Hematopoietic multipotent progenitor cell treated with erythropoietin and hydrocortisone succinate and interleukin-3 and kit ligand, for 8 days (in vitro differentiated cells): ENCODE measurements at places on chromosomes 13 and 19.

- DNase-seq = peak; percentile 87
These were observed 1.7 kb downstream of the ELL start for GRCh38 chr19:18519962-18520847.

- no peak for DNase-seq
These were observed 71.7 kb upstream of the MLNR start for GRCh38 chr13:49148405-49148804.

DNA sequence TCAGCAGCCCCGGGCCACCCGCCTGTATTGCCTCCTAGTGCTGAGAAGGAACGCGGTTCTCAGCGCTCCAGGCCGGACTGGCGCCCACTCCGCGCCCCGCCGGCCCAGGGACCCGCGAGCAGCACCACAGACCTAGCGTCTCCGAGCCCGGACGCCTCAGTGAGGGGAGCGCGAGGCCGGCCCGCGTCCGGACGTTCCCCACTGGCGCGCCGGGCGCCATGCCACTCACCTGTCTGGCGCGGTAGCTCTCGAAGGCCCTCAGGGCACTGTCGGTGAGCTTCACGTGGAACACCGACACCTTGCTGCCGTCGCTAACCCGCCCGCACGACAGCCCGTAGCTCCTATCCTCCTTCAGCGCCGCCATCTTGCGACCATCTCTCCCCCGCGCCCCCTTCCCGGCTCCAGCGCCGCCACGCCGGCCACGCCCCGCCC lies at the start of gene ELL:
ELL (minus strand) TSS at position 379 of the 432 bp plus-strand sequence; CDS start at position 364, 15 bp downstream.
- no peak for DNase-seq

- no peak for DNase-seq
These were observed 250.0 kb downstream of the RGCC start for GRCh38 chr13:41707194-41707821.

DNA sequence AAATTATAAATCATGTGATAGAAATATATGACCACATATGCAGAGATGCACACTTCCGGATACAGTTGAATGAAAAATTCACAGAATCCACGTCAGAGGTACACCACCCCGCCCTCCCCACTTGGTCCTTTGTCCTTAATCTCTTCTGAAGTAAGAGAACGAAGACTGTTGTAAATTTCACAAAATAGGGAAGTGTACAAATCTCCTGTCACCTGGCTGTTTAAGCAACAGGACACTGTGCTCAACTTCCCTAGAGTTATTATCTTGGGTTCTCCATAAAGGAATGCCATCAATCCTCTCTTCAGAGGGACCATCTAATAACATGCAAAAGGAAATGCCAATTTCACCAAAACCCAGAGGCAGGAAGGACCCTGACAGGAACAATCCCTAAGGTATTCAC lies 10.5 kb upstream of the CEACAM6 start:
- DNase-seq = no peak

GRCh38 chr19:32343550-32344262 lies 1.7 kb upstream of the ZNF507 start:
- DNase-seq = no peak

GRCh38 chr19:8609279-8610040 lies 1.1 kb downstream of the ADAMTS10 start:
- DNase-seq = peak; percentile 50

- no peak for DNase-seq
These were observed 16.1 kb downstream of the TMEM38A start for GRCh38 chr19:16677055-16677454.

- no peak for DNase-seq
These were observed 26.5 kb downstream of the CEP89 start for GRCh38 chr19:32945260-32945659.

- DNase-seq = no peak
These were observed 384.9 kb downstream of the KCNRG start for GRCh38 chr13:50400035-50400726.

- DNase-seq = peak; percentile 35
These were observed 942.4 kb upstream of the PCDH20 start for GRCh38 chr13:62357887-62358645.

DNA sequence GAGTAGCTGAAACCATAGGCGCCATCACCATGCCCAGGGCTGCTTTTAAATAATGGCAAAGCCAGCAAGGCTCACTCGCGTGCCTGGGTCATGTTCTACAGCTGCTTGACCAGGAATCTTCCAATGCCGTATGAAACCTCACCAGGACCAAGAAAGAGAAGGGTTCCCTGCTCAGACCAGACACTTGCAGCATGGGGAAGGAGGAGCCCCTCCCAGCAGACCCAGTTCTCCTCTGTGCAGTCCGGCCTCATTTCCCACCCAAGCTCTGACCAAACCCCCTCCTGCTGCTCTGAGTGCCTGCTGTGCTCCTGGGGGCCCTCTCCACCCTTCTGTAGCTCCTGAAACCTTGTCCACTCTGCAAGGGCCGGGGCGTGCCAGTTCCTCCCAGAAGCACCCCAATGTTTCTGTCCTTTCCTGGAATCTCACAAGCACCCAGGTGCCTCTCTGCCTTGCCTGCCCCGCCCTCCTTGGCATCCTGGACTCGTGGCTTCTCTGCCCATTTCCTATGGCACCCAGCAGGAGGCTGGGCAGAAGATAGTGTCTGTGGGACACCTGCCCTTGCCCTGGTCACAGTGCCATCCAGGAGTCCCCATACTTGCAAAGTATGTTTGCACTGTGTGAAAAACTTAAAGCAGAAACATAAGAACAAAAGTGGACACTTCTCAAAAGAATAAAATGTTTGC lies 6.8 kb upstream of the SLC7A9 start:
- no peak for DNase-seq

GRCh38 chr19:43362179-43362578 lies 8.7 kb downstream of the CD177 start:
- DNase-seq = no peak

DNA sequence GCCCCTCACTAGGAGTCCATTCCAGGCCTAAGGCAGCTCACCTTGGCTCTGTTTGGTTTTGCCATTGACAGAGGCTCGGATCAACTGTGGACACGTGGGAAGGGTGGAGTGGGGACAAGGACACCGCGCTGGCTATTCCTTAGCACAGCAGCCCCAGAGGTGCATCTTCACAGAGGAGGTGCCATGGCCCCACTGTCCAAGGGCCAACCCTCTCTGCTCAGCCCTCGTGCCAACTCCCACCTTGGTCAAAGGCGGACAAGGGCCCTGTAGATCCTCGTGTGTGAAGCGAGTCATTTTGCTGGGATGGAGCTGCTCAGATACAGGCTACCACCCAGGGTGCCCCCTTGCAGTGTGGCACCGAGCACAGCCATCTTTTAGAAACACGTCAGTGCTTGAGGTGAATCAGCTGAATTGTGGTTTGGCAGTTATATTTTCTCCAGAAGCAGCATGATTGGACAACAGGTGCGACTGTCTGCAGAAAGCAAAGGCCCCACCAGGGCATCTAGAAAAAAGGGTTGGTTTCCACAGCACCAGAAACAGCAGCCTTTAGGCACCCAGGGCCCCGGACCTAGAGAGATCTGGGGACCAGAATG lies 192.1 kb upstream of the GPR12 start:
- no peak for DNase-seq

- no peak for DNase-seq
These were observed 406.4 kb downstream of the FGF9 start for GRCh38 chr13:22077205-22077683.

- no peak for DNase-seq
These were observed 226.4 kb upstream of the SERP2 start for GRCh38 chr13:44147233-44147632.

GRCh38 chr19:50939596-50939995 lies 13.2 kb downstream of the KLK5 start:
- no peak for DNase-seq

DNA sequence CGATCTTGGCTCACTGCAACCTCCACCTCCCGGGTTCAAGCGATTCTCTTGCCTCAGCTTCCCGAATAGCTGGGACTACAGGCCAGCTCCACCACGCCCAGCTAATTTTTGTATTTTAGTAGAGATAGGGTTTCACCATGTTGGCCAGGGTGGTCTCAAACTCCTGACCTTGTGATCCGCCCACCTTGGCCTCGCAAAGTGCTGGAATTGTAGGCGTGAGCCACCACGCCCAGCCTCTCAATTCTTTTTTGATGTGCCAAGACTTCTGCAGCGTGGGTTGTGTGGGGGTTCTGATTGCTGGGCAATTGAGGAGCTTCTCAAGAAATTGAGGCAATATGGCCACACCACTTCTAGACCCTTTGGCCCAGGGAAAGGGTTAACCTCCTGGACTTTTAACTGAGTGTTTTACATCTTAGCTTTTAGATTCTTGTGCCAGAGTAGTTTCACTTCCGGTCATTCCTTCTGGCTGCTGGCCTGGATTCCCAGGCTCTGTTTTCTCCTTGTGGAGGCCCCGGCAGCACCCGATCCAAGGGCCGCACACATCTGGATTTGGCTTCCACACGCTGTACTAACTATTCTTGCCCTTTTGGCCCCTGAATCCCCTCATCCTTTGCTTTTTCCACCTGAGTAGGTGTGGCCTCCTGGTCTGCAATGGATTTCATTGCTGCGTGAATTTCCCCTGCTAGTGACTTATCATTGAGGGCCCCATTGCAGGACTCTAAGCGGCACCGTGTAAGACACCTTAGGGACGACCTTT lies 14.7 kb downstream of the SMARCA4 start:
- DNase-seq = no peak
